ENCODE measurements at places on chromosomes 5 and 9.

GRCh38 chr5:145347026-145347616 lies 488.0 kb downstream of the PRELID2 start:
- no peak for DNase-seq

DNA sequence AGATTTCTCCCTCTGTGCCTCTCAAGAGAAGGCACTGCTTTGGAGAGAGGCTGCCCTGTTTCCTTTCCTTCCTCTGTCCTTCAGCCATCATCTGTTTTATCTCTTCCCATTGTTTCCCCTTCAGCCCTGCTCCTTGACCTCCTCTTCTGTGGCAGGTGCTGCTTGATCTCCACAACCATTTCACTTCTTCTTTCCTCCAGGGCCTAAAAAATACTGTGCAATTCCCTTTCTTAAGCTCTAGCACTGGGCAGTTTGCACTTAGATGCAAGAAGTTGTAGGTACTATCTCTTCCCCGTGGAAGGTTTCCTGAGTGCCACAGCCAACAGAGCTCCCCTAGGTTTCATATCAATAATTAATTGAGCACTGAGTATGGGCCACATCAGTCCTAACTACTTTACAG lies 8.8 kb upstream of the ADRB2 start:
- no peak for DNase-seq

- DNase-seq: no peak
Observed at GRCh38 chr5:83503662-83504061, 32.1 kb downstream of the VCAN start.

DNA sequence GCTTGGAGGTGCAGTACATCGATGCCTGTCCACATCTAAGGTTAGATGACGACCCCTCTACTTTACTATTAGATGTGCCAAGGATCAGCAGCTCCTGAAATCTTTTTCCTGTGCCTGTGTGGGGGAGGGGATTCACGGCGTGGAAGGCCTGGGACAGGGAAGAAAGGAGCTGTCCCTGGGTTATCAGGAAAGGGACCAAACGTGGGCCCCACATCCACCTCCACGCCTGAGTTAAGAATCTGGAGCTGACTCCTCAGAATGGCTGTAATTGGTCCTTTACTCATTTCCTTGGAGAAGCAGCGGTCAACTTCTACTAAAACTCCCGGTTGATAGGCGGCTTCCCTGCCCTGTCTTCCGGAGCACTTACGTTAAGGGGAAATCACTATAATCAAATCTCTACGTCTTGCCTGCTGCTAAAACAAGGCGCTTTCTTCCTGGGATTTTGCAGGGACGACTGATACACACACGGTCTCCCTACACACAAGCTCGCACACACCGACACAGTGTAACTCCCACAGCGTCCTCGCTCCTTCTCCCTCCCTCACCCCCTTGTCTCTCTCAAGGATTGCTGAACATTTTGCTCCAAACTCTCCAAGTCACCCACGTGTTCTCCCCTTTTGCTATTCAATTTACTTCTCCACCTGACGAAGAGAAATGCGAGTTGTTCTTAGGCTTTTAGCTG lies 1.4 kb downstream of the PDE4D start:
- peak; percentile 20 for DNase-seq

GRCh38 chr5:146893991-146894390 lies 15.4 kb upstream of the PPP2R2B start:
- no peak for DNase-seq

DNA sequence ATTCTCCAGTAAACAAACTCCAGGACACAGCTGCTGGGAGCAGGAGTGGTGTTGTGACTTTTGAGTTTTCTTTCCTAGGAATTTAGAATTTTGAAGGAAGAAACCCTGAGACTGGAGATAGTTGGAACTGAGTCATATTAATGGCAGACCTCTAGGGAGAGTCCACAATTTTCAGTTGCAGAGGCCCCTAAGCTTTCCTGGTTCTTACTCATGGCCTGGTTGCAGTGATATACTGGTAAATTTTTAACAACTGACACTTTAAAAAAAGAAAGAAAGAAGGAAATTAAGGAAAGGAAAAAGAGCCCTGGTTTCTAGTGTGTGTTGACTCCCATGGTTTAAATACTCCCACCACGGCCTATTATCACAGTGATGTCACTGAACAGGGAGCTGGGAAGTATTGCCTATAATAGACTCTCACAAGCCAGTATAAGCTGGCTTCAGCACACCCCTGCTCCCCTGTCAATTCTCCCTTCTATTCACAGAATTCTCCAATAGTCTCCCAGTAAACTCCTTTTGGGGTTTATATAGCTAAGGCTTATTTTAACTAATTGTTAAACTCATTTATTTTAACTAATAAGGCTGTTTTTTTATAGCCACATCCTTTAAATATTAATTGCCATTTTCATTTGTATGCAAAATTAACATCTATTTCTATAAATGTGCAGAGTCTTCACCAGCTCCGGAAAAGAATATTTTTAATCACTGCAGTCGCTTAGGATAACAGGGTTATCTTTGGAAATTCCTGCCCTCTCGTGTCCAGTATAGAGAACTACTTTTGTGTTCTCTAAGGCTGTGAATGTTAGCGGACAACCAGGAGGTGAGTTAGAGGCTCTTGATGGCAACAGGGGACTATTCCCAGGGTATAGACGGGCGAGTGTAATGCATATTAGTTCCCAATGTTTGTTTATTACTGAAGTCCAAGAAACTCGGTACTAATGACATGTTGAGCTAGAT lies 59.7 kb downstream of the GGTA1 start:
- no peak for DNase-seq

DNA sequence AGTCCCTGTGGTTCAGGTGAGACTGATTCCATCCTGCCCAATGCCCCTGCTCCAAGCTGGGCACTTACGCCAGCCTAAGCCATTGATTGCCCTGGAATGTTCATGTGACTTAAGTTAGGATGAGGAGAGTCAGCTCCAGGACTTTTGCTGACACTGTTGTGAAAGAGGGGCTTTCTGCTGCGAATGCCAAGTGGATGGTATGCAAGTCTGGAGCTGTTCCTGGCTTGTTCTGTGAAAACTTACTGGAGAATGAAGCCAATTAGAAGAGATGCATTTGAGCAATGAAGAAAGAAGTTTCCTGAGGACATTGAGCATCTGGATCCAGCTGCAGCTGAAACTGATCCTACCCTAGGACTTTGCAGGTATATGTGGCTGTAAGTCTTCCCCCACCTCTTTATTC lies 61.2 kb upstream of the ZFR start:
- DNase-seq: no peak

GRCh38 chr5:145470396-145470979 lies 364.7 kb downstream of the PRELID2 start:
- no peak for DNase-seq

DNA sequence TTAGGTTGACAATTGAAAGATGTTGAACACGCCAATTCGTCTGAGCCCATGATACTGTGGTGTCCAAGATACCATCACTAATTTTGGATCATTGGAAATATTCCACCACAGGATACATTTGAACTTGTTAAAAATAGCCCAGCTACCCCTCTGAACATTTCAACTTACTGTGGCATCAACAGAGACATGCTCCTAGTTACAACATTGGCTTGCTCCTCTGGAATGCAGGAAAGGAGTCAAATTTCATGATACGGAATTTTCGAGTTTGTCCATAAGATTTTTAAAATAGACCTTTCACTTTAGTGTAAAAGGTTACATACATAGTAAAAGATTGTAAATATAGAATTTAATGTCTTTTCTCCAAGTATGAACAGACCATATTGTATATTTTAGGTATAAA lies 12.8 kb downstream of the SEMA5A start:
- DNase-seq: no peak

DNA sequence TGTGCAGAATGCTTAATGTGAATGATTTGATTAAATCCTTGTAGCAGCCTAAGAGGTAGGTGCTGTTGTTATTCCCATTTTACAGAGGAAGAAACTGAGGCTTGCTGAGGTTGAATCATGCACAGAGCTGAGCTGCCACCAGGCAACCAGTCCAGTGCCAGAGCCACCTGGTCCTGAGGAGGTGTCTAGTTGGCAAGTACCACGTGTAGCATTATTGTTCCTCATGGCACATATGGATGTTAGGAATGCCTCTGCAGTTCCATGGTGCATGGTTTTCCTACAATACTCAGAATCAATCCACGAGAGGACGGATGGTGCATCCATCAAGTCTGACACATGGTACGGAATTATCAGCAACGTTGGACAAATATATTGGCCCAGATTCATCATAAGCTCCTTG lies 8.9 kb downstream of the UBE2QL1 start:
- no peak for DNase-seq

DNA sequence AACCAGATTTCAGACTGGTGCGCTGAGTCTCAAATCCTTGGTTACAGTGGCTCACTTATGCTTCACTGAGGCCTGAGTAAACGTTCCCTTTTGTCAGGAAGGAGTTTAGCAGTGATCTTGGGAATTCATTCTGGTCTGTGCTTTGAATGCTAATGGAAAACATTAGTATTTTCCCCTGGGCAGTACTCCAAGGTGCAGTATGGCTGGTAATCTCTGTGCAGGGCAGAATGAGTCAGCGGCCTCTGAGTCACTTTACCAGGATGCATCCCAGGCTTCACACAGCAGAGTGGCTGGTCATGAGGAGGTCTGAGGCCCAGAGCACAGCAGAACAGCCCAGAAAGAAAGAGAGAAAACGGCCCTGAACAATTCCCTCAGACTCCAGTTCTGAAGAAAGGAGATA lies 54.0 kb downstream of the PCA3 start:
- peak; percentile 25 for DNase-seq

GRCh38 chr9:129323999-129324553 lies 146.0 kb upstream of the IER5L start:
- DNase-seq: no peak

GRCh38 chr9:36191686-36192085 lies 965 bp downstream of the CLTA start:
- no peak for DNase-seq

DNA sequence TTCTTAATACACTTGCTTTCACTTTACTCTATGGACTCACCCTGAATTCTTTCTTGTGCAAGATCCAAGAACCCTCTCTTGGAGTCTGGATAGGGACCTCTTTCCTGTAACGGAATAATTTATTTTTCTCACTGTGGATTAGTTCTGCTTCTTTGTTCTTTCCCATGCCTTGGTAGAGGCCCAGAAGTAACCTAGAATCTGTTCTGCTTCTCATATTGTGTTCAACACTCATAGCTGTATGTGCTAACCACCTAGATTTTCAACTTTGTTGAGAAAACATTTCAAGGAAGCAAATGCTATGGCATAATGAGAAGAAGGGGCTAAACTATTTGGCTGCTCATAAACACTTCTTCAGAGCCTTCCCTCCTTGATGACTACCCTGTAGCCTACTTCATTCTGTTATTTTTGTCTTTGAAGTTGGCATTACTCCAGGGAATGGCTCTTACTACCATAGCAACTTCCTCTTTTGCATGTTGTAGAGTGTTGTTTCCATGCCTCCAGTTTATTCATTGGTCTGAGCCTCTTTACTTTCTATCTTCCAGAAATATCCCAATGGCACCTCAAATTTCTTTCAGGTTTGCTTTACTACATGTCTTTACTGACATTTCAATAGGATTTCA lies 74.3 kb downstream of the KIAA0825 start:
- DNase-seq: no peak

GRCh38 chr5:394671-395155 lies 48.3 kb upstream of the EXOC3 start:
- no peak for DNase-seq

DNA sequence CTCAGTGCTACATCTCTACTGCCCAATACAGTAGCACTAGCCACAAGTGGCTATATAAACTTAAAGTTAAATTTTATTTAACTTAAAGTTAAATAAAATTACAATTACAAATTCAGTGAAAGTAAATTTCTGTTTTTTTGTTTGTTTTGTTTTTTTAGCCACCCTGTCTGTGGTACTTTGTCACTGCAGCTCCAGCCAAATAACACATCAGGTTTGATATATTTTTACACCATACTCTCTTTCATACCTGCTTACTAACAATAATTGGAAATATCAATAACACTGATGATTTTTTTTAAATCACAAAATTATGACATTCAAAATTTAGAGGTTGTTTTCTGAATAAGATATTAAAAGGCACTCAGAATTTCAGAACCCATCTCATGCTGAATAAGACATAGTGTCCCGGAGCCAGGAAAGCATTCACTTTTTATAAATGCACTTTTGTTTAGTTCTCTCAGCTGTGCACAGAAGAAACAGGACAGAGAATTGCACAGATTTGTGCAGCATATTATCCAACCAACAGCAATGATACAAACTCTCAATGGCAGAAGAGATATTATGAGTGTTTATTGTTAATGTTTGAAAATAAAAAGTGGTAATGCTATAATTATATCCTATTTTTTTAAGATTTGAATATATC lies 92.6 kb downstream of the EDIL3 start:
- DNase-seq: no peak

- no peak for DNase-seq
Observed at GRCh38 chr5:31221001-31221400, 27.5 kb downstream of the CDH6 start.

GRCh38 chr9:111986035-111986556 lies 89.5 kb downstream of the UGCG start:
- DNase-seq: no peak

DNA sequence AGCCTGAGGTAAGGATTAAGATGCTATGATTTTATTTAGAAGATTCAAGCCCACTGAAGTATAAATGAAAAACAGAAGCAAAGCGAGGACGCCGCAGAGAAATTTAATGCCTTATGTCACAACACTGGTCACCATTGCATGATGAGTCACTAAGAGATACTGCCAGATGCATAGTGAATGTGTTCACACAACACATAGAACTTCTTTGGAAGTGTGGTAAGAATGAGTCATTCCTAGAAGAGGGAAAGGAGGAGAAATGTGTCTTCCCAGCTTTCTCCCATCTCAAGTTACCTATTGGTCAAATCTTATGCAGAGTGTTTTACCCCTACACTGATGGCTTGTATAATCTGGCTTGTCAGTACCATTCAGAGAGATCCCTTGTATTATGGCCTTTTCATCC lies 465.3 kb upstream of the ARRDC3 start:
- DNase-seq: no peak

GRCh38 chr5:31280210-31280609 lies 86.7 kb downstream of the CDH6 start:
- DNase-seq: no peak

DNA sequence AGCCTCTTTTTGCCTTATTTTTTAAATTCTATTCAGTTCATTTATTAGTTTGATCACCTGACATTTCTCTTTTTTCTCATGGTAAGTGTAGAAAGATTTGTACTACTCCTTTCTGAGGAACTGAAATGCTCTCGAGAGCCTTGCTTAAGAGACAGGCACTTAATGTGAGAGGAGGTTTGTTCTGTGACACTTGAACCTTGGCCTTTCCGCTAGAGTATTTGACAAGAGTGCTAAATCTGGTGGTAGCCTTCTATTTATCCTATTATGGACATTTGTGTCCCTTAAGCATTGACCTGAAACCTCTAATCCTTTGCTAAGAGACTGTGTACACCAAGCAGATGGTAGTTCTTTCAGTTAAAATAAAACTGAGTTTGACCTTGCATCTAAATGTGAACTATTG lies 805.0 kb upstream of the PTPRD start:
- no peak for DNase-seq

- DNase-seq: peak; percentile 90
Observed at GRCh38 chr9:124617477-124618141, 110.4 kb upstream of the NR5A1 start.

GRCh38 chr5:57316798-57317327 lies 143.0 kb downstream of the GPBP1 start:
- no peak for DNase-seq
